Right kidney (tissue), 9 donors: ENCODE measurements at places on chromosomes 1 and 21.

GRCh38 chr1:226697929-226698544 is 41.0 kb downstream of the ITPKB start:
- DNase-seq = no peak

DNA sequence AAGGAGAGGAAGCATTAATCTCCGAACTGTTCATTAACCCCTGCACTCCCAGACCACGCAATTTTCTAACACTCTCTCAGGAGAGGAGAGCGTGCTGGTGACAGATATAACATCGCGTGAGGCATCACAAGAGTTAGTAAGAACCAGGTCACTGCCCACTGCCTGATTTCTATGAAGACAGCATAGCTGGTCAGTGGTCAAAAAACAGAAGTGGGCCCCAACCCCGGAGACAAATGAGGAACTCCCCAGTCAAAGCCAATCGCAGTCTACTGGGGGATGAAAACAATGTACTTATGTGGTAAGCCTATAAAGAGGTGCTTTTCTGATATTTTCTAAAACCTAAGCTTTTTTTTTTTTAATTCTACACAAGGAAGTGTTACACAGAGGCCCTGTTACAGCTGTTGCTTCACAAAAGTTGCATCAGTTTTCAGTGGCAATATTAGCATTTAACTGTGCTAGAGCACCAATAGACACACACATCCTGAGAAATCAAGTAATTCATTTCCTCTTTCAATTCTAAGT is 231.8 kb upstream of the IRF2BP2 start:
- DNase-seq = no peak

DNA sequence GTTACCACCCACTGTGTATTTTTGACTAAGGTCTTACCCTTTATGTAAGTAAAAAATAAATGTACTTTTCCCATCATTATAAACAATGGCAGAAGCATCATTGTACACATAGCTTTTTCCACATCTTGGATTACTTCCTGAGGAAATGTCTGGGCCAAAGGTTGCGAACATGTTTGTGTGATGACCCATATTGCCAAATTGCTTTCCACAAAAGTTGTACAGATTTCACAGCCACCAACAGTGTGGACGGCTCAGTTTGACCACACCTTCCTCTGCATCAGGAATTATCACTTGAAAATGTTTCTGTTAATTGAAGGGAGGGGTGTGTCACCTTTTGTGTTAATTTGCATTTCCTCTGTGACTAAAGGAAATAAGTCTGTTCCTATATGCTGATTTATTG is 25.7 kb downstream of the AKNAD1 start:
- no peak for DNase-seq

- no peak for DNase-seq
Measured at GRCh38 chr1:180994262-180994661, 28.4 kb downstream of the STX6 start.

- no peak for DNase-seq
Measured at GRCh38 chr1:192903142-192903541, 94.3 kb downstream of the RGS2 start.

GRCh38 chr1:217617126-217617525 is 13.8 kb downstream of the GPATCH2 start:
- DNase-seq = no peak
